ENCODE measurements at places on chromosomes 16 and 17.

- no peak for DNase-seq
Observed at GRCh38 chr16:67855789-67856188, 8.3 kb upstream of the CENPT start.

GRCh38 chr17:75238020-75238580 lies 23.3 kb downstream of the GGA3 start:
- no peak for DNase-seq

- DNase-seq = peak; percentile 57
Observed at GRCh38 chr16:50282010-50282538, 15.7 kb downstream of the ADCY7 start.

- peak; percentile 43 for DNase-seq
Observed at GRCh38 chr16:1300664-1301476, 8.6 kb upstream of the UBE2I start.

DNA sequence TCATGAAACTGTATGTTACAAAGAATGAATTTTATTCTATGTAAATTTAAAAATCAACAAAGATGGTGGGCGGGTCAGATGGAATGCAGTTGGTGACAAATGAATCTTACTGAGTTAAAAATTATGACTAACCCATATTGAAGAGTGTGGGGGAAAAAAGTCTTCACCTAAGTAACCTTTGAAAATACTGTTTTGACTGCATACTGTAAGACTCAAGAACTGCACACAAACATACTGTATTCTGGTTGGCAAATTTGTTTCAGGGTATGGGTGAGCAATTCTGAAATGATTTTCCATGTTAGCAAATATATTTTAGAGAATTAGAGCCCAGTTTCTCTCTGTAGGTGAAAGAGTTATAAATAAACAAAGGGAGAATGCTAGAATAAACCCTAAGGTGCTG lies 153.7 kb upstream of the KCNJ18 start:
- no peak for DNase-seq

GRCh38 chr17:35073991-35074627 lies 10.6 kb upstream of the RFFL start:
- DNase-seq = no peak

- no peak for DNase-seq
Observed at GRCh38 chr17:79131274-79131635, 56.6 kb downstream of the ENGASE start.

All from stimulated activated CD8-positive, alpha-beta memory T cell treated with anti-CD3 and anti-CD28 coated beads, Interleukin-7, amount 100 ng/mL, for 4 hours (primary cell).